ENCODE measurements at places on chromosomes 2 and 18. TPM values are rescaled to one million over a fixed set of nuclear protein-coding genes. Genes with fewer than 3 reads are reported as not detected.

GRCh38 chr2:18598848-18599484 lies 9.6 kb upstream of the NT5C1B start:
- no peak for DNase-seq

GRCh38 chr2:124607679-124608078 lies 582.6 kb downstream of the CNTNAP5 start:
- no peak for DNase-seq

- DNase-seq = no peak
These were observed 25.5 kb downstream of the ZC3H8 start for GRCh38 chr2:112229348-112229747.

GRCh38 chr18:13067966-13068365 lies 76.8 kb downstream of the CEP192 start:
- DNase-seq = no peak

DNA sequence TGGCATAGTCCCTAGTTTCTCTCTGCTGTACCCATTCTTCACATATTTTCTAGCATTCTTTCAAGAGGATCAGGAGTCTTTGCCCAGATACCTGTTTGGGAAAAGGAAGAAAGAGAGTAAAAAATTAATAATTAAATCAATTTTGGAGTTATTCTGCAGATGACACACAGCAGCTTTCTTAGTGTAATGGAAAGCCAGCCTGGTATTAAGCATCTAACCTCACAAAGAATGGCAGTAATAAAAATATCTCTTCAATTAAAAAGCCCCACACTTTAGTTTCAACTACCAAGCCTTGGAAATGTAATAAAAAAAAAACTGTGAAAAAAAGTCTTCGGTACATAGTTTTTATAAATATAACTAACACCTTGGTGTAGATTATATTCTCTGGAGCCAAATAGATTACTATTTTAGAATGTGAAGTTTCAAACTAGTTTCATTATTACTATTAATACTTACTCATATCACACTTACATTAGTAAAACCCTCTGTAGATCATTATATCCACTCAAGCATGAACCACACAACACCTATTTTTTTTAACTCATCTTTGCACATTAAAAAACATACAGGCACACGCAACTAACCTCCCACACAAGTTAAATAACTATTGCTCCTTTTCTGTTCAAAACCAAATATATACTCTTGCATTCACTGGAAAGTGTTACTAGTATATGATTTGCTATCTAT lies 90.9 kb downstream of the GPD2 start:
- no peak for DNase-seq

GRCh38 chr2:231001921-231002320 lies 6.0 kb downstream of the SPATA3 start:
- no peak for DNase-seq

DNA sequence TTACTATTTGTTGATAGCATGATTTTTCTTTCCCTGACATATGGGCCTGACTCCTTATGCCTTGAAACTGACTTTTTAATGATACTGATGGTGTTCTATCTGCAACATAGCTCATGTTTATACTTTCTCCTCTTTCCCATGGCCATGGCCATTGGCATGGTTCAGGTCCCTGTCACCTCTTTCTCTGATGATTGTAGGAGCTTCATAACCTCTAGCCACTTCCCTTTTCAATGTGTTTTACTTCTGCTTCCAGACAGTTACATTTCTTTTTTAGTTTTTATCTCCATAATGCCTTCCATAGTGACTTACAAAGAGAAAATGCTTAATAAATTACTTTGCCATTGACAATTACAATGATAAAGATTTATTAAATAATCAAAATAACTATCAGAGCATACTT lies 177.9 kb upstream of the SETBP1 start:
- no peak for DNase-seq

- DNase-seq = no peak
These were observed 341.1 kb downstream of the BCL11A start for GRCh38 chr2:60212181-60212945.

DNA sequence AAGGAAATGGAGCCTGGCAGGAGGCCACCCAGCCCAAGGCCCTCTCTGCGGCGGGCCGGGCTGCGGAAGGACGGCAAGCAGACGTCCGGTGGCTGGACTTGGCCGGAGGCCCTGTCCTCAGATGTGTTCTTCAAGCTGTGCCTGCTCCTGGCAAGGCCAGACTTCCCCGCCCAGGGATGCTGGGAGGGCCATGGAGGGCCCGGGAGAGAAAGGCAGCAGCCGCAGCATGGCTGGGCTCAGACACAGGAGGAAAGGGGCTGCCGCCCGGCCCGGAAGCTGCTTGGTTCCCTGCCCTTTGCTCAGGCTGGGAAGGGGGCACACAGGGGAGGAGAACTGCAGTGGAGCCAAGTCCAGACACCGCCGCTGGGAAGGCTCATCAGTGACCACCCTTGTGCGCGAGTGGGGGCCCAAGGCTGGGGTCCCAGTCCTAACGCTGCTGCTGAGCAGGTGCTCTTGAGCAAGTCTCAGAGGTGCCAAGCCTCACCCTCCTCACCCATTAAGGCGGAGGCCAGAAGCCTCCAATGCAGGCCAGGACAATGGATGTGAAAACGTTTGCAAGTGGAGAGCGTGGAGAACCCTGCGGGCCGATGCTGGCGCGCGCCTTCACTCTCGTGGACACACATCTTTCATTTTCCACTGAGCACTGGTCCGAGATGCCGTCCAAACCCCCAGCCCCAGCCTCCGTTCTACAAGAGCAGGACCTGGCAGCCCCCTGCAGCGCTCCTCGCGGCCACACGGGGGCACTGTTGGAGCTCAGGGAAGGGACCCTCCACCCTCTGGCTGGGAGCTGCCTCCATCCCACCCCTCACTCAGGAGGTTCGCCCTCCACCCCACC lies 7.9 kb downstream of the CROCC2 start:
- DNase-seq = peak; percentile 65

- no peak for DNase-seq
These were observed 71.0 kb upstream of the KCTD1 start for GRCh38 chr18:26619350-26619749.

DNA sequence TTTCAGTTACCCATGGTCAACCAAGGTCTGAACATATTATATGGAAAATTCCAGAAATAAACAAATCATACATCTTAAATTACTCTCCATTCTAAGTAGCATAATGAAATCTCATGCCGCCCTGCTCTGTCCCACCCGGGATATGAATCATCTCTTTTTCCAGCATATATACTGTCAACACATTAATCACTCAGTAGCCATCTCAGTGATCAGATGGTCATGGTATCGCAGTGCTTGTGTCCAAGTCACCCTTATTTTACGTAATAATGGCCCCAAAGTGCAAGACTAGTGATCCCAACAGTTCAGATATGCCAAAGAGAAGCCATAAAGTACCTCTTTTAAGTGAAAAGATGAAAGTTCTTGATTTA lies 43.8 kb downstream of the OSBPL6 start:
- DNase-seq = peak; percentile 38

- DNase-seq = no peak
These were observed 37.5 kb downstream of the ANXA4 start for GRCh38 chr2:69779258-69780001.

DNA sequence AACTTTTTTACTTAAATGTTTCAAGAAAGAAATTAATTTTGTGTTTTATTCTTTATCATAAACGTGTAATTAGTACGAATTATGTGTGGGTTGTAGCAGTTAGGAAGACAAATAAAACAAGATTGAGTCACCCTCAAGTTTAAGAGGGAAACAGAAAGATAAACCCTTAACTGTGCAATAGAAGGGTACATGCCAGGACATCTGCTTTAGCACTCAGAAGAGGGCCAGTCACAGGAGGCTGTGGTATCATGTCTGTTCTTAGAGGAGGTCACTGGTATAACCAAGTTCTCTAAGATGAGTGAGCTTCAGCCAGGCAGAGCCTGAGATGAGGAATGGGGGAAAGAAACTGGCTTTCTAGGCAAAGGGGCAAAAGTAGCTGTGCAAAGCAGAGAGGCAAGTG lies 42.4 kb upstream of the GRHL1 start:
- DNase-seq = peak; percentile 50

DNA sequence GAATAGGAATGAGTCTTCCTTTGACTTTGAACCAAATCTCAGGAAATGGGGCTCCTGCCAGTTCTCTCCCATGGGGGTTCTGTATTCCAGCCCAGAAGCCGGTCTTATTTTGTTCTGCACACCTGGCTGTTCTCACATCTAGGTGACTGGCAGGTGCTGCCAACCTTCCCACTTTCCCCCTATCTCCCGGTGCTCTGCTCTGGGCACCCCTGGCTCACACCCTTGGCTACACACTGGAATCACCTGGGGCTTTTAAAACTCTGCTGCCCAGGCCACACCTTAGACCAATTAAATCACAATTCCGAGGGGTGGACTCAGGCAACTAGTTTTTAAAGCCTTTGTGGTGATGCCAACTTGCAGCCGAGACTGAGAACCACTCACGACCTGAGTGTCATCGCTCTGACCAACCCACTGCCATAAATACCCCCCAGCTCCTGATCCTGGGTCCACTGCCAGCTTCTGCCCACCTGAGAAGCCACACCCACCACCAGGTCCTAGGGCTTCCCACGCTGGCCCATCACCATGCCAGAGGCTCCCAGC lies 69.2 kb downstream of the KCNF1 start:
- no peak for DNase-seq

DNA sequence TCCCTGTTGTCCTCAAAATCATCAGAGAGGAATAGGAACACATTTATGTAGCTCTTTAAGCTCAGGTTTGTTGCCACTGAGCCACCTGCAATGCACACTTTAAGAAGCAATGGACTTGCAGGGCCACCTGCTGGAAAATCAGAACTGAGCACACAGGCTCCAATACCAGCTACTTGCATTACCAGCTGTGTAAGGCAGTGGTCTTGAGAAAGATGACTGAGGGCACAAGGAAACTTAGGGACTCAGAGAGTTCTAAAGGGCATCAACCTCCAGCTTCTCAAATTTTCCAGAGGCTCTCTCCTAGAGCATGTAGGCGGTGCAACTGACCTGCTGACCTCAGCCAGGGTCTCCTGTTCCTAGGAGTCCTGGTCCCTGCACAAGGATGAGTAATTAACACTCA lies 2.5 kb upstream of the CNDP2 start:
- peak; percentile 85 for DNase-seq

GRCh38 chr2:190119257-190119656 lies 56.7 kb upstream of the MSTN start:
- peak; percentile 34 for DNase-seq

GRCh38 chr18:67318651-67319050 lies 197.9 kb downstream of the DSEL start:
- no peak for DNase-seq

DNA sequence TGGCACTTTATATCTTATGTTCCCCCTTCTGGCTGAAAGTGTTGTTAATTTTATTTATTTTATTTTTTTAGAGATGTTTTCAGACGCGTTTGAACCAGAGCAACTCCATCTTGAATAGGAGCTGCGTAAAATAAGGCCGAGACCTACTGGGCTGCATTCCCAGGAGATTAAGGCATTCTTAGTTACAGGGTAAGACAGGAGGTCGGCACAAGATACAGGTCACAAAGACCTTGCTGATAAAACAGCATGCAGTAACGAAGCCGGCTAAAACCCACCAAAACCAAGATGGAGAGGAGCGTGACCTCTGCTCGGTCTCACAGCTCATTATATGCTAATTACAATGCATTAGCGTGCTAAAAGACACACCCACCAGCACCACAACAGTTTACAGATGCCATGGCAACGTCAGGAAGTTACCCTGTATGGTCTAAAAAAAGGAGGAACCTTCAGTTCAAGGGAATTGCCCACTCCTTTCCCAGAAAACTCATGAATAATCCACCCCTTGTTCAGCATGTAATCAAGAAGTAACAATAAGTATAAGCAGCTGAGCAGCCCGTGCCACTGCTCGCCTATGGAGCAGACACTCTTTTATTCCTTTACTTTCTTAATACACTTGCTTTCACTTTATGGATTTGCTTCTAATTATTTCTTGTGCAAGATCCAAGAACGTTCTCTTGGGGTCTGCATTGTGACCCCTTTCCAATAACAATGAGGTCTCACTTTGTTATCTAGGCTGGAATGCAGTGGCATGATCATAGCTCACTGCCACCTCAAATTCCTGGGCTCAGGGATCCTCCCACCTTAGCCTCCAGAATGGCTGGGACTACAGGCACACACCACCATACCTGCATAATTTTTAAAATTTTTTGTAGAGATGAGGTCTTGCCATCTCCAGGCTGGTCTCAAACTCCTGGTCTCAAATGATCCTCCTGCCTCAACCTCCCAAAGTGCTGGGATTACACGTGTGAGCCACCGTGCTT lies 55.9 kb downstream of the CACNB4 start:
- DNase-seq = no peak

DNA sequence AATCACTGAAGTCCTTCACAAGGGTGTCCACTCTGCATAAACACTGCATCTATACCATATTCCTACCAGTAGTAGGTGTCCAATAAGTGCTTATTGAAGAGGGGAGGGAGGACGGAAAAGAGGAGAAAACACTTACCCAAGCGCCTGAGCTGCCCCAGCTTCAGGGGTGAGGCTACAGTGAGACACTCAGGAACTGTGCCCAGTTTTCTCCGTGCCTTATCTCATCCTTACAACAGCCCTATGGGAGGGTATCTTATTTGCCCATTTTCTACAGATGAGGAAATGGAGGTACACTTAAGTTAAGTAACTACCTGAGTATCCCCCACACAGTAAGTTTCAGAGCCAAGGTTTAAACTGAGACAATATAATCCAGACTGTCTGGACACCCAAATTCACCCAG lies 41.5 kb downstream of the RNF152 start:
- no peak for DNase-seq

GRCh38 chr18:58416704-58417683 lies 211.9 kb downstream of the ALPK2 start:
- no peak for DNase-seq

GRCh38 chr2:224440988-224441387 lies 39.1 kb upstream of the FAM124B start:
- no peak for DNase-seq

DNA sequence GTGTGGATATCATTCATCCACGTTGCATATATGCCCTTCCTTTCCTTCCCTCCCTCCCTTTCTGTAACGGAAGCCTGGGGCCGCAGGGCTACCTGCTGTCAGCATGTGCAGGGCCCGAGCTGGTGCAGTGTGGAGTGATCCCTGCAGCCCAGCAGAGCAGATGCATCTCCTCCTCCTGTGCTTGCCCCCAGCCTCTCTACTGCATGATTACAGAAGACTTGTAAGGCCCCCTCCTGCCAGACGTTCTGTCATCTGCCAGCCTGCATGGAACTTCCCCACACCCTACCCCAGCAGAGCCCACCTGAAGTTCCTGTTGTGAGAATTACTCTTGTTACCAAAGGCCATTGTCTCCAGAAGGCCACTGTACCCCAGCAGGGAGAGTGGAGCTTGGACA lies 67.5 kb upstream of the FOSL2 start:
- no peak for DNase-seq

The SIX3 gene
- total RNA-seq = not detected

The CABYR gene
- total RNA-seq = 0.99 TPM

The ERMN gene
- 0.80 TPM for total RNA-seq

The MEP1B gene
- 0.04 TPM for total RNA-seq

The DPYSL5 gene
- 4.5 TPM for total RNA-seq

The SNED1 gene
- total RNA-seq = 0.09 TPM

The MYCN gene
- 48.1 TPM for total RNA-seq
